Activated T-helper 1 cell treated with anti-CD3 and anti-CD28 coated beads, Interleukin-12 subunit alpha, Interleukin-12 subunit beta, Interleukin-2, Interleukin-4 antibody, amounts not matched to agents 30 ng/mL and 10 ng/mL and 1 ng/mL, durations not matched to agents 14 hours and 24 hours and 36 hours (primary cell): ENCODE measurements at places on chromosomes 7 and 10. TPM values are rescaled to one million over a fixed set of nuclear protein-coding genes. Genes with fewer than 3 reads are reported as not detected.

DNA sequence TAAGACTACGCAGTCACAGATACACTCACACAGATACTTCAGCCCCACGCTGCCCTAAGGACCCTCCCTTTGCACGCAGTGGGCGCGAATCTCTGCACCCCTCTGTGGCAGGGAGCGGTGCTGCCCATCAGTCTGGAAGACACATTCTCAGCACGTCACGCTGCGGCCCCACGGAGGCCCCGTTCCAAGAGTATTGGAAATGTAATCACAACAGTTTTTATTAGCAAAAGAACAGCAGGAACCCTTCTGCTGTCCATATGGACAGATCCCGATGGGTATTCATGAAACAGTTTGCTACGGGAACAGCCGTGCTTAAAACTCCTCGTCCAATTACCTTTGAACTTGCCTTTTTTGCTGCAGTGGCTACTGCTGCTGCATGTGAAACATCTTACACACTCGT is 131.0 kb downstream of the RPS24 start:
- no peaks in the 10 kb centered on the region for H3K27me3 ChIP-seq
- DNase-seq: no peak
- H3K4me1 ChIP-seq: no peaks in the 10 kb centered on the region
- H3K27ac ChIP-seq: no peak overlapping the region

CLEC5A gene
- not detected in 2 replicates for total RNA-seq

PAX4 gene
- not detected in 2 replicates for total RNA-seq

GRCh38 chr7:6284055-6284400 is 11.6 kb upstream of the CYTH3 start:
- no peak overlapping the region for H3K4me3 ChIP-seq
- H3K27ac ChIP-seq: no peak overlapping the region
- no peak for DNase-seq
- H3K27me3 ChIP-seq: peaks cover 5% of the 10 kb centered on the region
- no peaks in the 10 kb centered on the region for H3K36me3 ChIP-seq

CFAP70 gene
- total RNA-seq: 0.26 and 0.34 TPM in 2 replicates

SH3PXD2A gene
- total RNA-seq: 9.6 and 10.4 TPM in 2 replicates

ACBD7 gene
- 2.3 and 2.7 TPM in 2 replicates for total RNA-seq

DNA sequence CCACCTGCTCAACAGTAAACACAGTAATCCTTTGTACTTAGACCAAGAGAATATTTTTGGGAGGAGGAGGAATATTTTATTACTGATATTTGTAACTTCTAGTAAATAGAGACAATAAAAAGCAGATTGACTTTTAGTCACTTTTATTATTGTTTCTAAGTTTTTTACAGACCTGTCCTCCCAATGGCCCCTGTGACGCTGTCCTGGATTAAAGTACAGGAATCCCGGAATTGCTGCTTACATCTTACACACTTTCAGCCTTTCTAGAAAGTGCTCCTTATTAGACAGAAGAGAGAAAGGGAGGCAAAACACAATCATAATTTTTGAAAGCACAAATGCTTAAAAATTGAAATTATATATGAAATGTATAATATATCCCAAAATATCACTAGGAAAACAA is 86.4 kb upstream of the PRKG1 start:
- H3K4me1 ChIP-seq: no peaks in the 10 kb centered on the region
- peaks cover 26% of the 10 kb centered on the region for H3K27me3 ChIP-seq
- H3K4me3 ChIP-seq: no peak overlapping the region
- no peaks in the 10 kb centered on the region for H3K36me3 ChIP-seq
- no peak for DNase-seq

DNA sequence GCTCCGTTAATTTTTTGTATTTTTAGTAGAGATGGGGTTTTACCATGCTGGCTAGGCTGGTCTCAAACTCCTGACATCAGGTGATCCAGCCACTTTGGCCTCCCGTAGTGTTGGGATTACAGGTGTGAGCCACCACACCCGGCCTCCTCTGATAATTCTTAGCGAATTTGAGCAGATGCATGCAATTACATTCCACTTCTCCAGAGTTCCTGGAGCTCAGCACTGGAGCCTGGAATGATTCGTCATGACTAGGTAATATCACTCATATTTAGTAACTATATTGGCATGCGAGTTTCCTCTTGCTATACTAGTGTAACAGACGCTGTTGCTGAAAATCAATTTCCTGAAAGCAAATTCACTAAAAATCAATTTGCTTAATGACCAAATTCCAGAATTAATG is 86.8 kb downstream of the MKX start:
- peaks cover 11% of the 10 kb centered on the region for H3K27me3 ChIP-seq
- no peak for DNase-seq
- H3K36me3 ChIP-seq: no peaks in the 10 kb centered on the region
- H3K27ac ChIP-seq: no peak overlapping the region
- no peak overlapping the region for H3K4me3 ChIP-seq

DNA sequence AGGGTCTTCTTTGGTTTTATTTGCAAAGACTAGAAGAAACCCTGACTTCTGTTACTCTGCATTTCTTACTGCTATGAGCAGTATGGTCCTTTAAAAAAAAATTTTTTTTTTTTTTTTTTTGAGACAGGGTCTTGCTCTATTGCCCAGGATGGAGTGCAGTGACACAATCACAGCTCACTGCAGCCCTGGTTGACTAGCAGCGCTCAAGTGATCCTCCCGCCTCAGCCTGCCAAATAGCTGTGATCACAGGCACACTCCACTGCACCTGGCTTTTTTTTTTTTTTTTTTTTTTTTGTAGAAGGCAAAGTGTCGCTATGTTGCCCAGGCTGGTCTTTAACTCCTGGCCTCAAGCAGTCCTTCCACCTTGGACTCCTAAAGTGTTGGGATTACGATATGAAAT is 17.4 kb downstream of the CNNM2 start:
- H3K36me3 ChIP-seq: no peaks in the 10 kb centered on the region
- H3K27me3 ChIP-seq: no peaks in the 10 kb centered on the region
- H3K27ac ChIP-seq: no peak overlapping the region
- H3K4me3 ChIP-seq: no peak overlapping the region
- no peak for DNase-seq

GRCh38 chr10:58513188-58514110 is 777 bp downstream of the BICC1 start:
- H3K27ac ChIP-seq: no peak overlapping the region
- peaks cover 9% of the 10 kb centered on the region for H3K4me1 ChIP-seq
- peaks cover 2% of the 10 kb centered on the region for H3K36me3 ChIP-seq
- DNase-seq: no peak
- peaks cover 30% of the 10 kb centered on the region for H3K27me3 ChIP-seq

DNA sequence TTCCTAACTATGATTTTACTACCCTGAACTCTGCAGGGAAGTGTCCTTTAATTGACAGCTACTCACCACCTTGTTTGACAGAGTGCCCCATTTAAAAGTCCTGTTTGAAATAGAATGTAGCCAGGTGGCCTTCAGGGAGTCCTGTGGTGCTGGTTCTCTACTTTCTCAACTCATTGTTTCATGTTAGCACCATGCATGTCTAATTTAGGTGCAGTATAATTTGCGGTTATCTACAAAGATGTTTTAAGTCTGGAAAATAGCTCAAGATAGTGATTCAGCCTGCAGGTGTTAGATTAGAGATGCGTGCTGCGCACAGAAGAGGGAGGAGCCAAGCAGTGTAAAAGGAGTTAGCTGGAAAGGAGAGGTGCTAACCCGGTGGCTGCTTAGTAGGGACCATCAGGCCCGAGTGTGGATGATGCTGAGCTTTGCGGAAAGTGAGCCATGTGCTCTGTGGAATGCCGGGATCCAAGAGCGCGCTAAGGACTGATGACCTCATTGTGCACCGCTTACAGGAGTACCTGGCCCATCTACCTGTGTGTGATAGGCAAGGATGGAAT is 1.2 kb downstream of the CCM2 start:
- H3K4me1 ChIP-seq: peaks cover 55% of the 10 kb centered on the region
- H3K4me3 ChIP-seq: peak overlapping the region; percentile 91
- peaks cover 16% of the 10 kb centered on the region for H3K36me3 ChIP-seq

DNA sequence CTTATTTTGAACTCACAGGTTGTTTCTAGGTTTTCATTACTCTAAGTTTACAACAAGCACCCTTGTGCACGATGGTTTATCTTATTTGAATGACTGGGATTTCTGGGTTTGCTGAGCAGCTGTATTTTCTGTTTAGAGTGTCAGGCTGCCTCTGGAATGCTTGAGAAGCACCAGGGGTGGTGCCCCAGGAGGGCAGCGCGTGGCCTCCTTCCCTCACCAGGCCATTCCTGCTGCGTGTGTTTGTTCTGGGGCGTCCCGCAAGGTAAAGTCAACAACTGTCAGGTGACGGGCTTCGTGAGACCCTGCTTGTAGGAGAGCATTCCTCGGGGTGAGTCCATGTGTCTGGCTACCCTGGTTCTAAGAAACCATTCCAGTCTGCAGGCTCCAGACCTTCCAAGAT is 54.9 kb downstream of the FAM171A1 start:
- no peak overlapping the region for H3K4me3 ChIP-seq
- H3K36me3 ChIP-seq: no peaks in the 10 kb centered on the region
- H3K4me1 ChIP-seq: no peaks in the 10 kb centered on the region
- no peak for DNase-seq
- H3K27ac ChIP-seq: no peak overlapping the region

GBX1 gene
- not detected in 2 replicates for total RNA-seq

GRCh38 chr7:138565451-138566114 is 105.5 kb downstream of the TRIM24 start:
- H3K4me1 ChIP-seq: no peaks in the 10 kb centered on the region
- H3K36me3 ChIP-seq: peaks cover 72% of the 10 kb centered on the region
- DNase-seq: no peak
- no peak overlapping the region for H3K4me3 ChIP-seq
- H3K27ac ChIP-seq: no peak overlapping the region

GRCh38 chr7:26074919-26075318 is 77.1 kb upstream of the NFE2L3 start:
- no peak overlapping the region for H3K4me3 ChIP-seq
- H3K27me3 ChIP-seq: peaks cover 57% of the 10 kb centered on the region
- no peak for DNase-seq

GRCh38 chr10:7971949-7972348 is 82.5 kb upstream of the GATA3 start:
- no peak overlapping the region for H3K27ac ChIP-seq
- H3K27me3 ChIP-seq: no peaks in the 10 kb centered on the region
- no peaks in the 10 kb centered on the region for H3K36me3 ChIP-seq
- DNase-seq: no peak

MMD2 gene
- not detected in 2 replicates for total RNA-seq

SRPK2 gene
- total RNA-seq: 56.4 and 58.3 TPM in 2 replicates

GRCh38 chr7:79730971-79731370 is 277.5 kb upstream of the MAGI2 start:
- no peaks in the 10 kb centered on the region for H3K4me1 ChIP-seq
- H3K27me3 ChIP-seq: no peaks in the 10 kb centered on the region
- no peaks in the 10 kb centered on the region for H3K36me3 ChIP-seq
- no peak for DNase-seq
- H3K4me3 ChIP-seq: no peak overlapping the region
- no peak overlapping the region for H3K27ac ChIP-seq

NUTM2A gene
- 0.31 TPM in 1 of 2 replicates, not detected in the other for total RNA-seq

PIP gene
- not detected in 2 replicates for total RNA-seq

DNA sequence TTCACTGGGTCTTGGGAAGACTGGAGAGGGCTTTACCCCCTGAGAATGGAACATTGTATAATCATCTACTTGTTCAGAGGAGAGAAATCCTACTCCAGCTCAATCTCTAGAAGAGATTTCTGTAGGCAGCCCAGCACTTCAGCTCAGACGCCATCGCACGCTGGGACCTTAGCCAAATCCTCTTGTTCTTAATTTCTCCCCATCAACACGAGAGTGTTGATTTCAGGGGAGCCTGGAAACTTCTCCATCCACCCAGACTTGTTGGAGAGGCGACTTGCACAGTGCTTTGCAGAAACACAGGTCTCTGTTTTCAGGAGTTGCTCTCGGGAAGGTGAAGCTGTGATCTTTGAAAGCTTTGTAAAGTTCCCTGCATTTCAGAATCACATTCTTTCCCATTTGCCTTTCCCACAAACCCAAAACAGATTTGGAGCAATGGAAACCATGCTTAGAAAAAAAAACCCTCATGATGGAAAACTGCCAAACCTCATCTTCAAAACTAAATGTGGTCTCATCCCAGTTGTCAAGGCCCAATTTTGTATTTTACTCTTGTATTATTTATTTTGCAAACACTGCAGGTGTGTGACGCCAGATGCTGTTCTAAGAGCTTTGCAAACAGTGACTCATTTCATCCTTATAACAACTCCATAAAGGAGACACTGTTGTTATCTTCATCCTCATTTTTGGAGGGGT is 60.9 kb downstream of the CALML3 start:
- DNase-seq: no peak
- no peaks in the 10 kb centered on the region for H3K4me1 ChIP-seq
- no peak overlapping the region for H3K4me3 ChIP-seq
- H3K36me3 ChIP-seq: no peaks in the 10 kb centered on the region

DNA sequence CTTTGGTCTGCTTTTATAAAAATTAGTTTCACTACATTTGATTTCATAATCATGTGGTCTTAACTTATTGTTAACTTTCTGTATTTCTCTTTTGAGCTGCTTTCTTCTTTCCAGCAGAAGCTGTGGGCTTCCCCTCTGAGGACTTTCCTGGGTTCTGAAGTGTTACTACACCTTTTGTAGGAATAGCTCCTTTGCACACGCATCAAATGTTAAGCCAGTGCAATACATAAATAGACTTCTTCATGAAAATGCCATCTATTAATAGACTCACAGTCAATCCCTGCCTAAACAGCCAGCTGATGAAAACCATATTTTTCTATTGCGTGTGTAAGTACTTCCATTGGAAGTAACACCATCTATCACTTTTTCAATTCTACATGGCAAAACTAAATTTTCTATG is 1.5 kb downstream of the ABCB4 start:
- no peak overlapping the region for H3K4me3 ChIP-seq
- H3K36me3 ChIP-seq: no peaks in the 10 kb centered on the region
- DNase-seq: no peak
- peaks cover 10% of the 10 kb centered on the region for H3K4me1 ChIP-seq
- H3K27me3 ChIP-seq: peaks cover 46% of the 10 kb centered on the region

GRCh38 chr7:81420526-81421226 is 349.2 kb downstream of the HGF start:
- no peaks in the 10 kb centered on the region for H3K4me1 ChIP-seq
- H3K27me3 ChIP-seq: no peaks in the 10 kb centered on the region
- no peaks in the 10 kb centered on the region for H3K36me3 ChIP-seq
- no peak overlapping the region for H3K4me3 ChIP-seq
- no peak for DNase-seq

GRCh38 chr7:6725003-6725402 is 18.3 kb upstream of the ZNF12 start:
- no peak for DNase-seq
- H3K36me3 ChIP-seq: peaks cover 2% of the 10 kb centered on the region
- no peak overlapping the region for H3K4me3 ChIP-seq
- peaks cover 6% of the 10 kb centered on the region for H3K4me1 ChIP-seq
